ENCODE measurements at places on chromosomes 4 and X.

GRCh38 chrX:13235930-13236329, 83.9 kb downstream of the ATXN3L start:
- no peak for DNase-seq

- DNase-seq = no peak
Measured at GRCh38 chr4:184343502-184344177, 126.0 kb upstream of the ENPP6 start.

- DNase-seq = no peak
Measured at GRCh38 chrX:63658920-63659319, 126.1 kb downstream of the ARHGEF9 start.

DNA sequence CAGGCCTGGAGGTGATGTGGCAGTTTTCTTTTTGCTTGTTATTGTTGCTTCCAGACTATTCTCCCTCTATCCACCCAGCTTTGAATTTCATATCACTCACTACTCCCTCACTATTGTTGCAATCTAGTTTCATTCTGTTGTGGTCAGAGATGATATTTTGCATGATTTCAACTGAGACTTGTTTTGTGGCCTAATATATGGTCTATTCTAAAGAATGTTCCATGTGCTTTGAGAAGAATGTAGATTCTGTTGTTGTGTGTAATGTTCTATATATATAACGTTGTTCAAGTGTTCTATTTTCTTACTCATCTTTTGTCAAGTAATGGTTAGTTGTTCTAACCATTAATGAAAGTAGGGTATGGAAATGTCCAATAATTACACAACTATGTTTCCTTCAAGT, 59.0 kb downstream of the THOC2 start:
- no peak for DNase-seq

GRCh38 chr4:48228949-48229348, 40.7 kb downstream of the TEC start:
- no peak for DNase-seq

DNA sequence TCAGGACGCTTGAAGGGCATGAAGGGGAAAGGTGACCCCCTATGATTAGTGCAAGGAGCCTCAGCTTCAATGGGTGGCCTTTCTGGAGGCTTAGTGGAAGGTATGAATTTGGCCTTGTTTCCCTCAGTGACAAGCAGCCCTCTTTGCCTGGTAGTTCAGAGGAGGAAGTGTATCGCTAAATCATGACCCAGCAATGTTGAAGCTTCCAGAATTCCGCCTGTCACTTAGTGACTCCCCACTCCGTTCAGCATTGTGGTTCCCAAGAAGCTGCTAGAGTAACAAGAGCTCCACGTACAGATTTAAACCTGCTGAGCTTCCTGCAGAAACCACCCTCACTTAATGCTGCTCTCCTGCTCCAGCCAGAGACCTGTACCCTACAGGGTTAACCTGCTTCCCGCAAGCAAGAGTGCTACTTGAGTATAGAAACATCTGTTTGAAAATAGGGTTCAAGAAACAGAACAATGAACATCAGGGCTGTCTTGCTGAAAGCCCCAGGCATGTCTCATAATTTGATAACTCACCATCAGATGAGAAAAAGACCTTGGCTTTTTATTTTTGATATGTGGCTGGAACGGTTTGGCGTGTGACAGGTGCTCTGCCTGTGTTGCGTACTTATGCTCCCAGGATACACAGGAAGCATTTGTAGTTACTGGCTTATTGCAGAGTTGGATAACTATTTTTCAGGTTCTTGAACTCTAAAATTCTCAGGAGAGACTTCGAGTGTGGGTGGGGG, 105.2 kb downstream of the UCHL1 start:
- DNase-seq = no peak

DNA sequence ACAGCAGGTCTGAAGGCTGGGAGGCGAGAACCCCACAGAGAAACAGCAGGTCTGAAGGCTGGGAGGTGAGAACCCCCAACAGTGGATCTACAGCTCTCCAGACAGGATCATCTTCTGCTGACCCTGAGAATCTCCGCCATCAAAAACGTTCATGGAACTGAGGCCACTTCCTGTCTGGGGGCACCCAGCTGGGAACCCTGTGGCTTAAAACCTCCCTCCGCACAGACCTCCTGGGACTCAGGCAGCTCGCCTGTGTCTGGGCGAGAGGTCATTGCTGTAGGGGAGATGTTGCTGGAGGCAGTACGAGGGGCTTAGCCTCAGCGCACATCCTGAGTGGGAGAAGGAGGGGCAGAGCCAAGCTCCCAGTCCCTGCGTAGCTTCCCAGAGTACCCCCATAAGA, 15.1 kb upstream of the CLDN24 start:
- no peak for DNase-seq

DNA sequence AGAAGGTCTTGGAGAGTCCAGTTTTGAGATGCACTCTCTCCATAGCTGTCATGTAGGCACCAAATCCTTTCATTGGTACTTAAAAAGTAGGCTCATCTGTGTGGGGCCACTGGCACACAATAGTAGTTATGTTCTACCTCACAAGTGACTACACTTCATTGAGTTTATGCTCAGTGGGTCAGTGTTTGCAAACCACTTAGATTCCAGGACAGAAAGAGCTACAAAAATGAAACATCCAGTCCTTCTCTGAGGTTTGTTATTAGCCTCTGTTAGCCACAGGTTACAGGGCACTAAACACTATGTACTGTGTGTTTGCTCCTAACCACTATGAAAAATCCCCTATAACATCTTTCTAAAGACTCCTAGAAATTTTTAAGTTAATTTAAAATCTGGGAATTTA, 13.8 kb downstream of the RAB28 start:
- no peak for DNase-seq

GRCh38 chr4:5999356-5999755, 18.9 kb downstream of the C4orf50 start:
- DNase-seq = no peak

- DNase-seq = no peak
Measured at GRCh38 chr4:67522851-67523671, 22.2 kb downstream of the CENPC start.

GRCh38 chr4:80387390-80388283, 52.1 kb downstream of the CFAP299 start:
- DNase-seq = no peak

DNA sequence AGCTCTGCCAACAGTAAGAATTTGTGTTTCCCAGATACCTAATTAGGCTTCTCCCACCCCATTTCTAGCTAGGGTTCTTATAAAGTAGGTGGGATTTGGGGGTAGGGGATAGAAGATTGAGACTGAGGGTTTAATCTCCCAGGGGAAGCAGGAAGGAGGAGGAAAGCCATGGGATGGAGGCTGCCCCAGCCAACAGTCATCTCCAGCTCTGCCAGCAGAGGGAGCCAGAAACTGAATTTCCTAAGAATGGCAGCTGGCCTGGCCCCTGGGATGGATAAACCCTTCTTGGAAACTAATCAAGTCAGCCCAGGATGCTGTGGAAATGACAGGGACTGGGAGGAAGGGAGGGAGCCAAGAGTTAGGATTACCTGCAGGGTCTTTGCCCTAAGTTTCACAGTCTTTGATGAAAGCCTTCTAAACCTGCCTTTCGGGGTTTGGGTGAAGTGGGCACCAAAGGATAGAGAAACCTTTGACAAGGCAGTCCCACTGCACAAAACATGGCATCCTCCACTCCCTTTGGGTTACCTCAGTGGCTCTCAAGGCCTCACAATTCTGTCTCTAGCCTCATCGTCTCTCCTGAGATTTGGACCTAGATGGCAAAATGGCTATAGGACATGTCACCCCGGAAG, 6.7 kb upstream of the ERCC6L start:
- DNase-seq = no peak

DNA sequence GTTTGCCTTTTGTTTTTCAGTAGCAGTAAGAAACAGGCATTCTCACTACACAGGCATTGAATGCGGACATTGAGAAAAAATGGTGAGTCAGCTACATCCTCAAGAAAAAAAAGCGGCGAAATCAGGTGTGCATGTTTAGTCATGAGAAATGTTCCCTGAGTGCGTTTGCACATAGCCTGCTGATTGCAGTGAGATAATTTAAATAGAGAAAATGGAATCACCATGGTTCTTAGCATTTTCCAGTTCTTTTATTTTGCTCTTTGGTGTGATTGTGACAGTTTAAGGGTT, 54.1 kb upstream of the CLDN34 start:
- DNase-seq = no peak

- DNase-seq = no peak
Measured at GRCh38 chr4:11494232-11494631, 65.5 kb upstream of the HS3ST1 start.

- DNase-seq = no peak
Measured at GRCh38 chrX:40660381-40660780, 13.0 kb upstream of the CXorf38 start.

- DNase-seq = no peak
Measured at GRCh38 chrX:123603491-123603890, 129.4 kb downstream of the THOC2 start.

DNA sequence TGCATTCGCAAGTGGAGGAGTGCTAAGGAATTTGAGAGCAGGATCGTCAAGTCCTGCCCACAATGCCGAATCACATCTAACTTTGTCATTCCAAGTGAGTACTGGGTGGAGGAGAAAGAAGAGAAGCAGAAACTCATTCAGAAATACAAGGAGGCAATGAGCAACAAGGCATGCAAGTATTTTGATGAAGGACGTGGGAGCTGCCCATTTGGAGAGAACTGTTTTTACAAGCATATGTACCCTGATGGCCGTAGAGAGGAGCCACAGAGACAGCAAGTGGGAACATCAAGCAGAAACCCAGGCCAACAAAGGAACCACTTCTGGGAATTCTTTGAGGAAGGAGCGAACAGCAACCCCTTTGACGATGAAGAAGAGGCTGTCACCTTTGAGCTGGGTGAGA, 100.2 kb upstream of the MED14 start:
- no peak for DNase-seq

- DNase-seq = no peak
Measured at GRCh38 chrX:118225711-118226428, 109.3 kb upstream of the KLHL13 start.

GRCh38 chr4:25753239-25753638, 97.6 kb downstream of the SLC34A2 start:
- DNase-seq = no peak

- no peak for DNase-seq
Measured at GRCh38 chr4:169246957-169247396, 23.8 kb downstream of the SH3RF1 start.

DNA sequence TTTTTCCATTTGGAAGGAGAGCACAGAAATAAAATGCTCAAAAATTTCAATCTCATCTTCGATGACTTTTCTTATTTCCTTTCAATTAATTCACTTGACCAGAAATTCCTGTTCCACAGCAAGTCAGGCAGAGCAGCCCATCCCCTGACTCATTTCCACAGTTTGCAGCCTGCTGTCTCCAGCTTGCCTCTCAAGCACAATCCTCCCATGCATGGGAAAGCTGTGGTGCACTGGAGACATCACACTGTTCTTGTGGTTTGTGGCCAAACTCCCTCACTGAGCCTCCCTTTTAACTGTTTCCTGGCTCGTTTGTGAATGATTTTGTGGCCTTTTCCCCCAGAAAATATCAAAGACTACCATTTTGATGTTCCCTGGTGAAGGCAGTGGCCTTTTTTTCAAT, 114.0 kb upstream of the ENPEP start:
- DNase-seq = no peak

GRCh38 chr4:7721984-7722551, 217.6 kb downstream of the AFAP1 start:
- no peak for DNase-seq

DNA sequence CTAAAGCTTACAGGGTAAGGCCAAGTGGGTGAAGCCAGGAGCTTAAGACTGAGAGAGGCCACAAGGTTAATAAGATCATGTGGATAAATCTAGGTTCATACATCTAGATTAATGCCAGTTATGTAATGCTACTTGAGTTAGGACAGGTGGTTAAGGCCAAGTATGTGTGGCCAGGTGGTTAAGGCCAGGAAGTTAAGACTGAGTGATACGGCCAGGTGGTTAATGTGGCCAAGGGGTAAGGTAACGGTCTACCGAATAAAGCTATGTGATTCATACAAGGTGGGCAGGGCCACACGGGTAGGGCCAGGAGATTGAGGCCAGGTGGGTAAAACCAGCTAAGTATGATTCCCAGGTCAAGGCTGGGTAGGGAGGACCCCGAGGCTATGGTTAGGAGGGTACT, 223.0 kb downstream of the TACR3 start:
- DNase-seq = no peak

DNA sequence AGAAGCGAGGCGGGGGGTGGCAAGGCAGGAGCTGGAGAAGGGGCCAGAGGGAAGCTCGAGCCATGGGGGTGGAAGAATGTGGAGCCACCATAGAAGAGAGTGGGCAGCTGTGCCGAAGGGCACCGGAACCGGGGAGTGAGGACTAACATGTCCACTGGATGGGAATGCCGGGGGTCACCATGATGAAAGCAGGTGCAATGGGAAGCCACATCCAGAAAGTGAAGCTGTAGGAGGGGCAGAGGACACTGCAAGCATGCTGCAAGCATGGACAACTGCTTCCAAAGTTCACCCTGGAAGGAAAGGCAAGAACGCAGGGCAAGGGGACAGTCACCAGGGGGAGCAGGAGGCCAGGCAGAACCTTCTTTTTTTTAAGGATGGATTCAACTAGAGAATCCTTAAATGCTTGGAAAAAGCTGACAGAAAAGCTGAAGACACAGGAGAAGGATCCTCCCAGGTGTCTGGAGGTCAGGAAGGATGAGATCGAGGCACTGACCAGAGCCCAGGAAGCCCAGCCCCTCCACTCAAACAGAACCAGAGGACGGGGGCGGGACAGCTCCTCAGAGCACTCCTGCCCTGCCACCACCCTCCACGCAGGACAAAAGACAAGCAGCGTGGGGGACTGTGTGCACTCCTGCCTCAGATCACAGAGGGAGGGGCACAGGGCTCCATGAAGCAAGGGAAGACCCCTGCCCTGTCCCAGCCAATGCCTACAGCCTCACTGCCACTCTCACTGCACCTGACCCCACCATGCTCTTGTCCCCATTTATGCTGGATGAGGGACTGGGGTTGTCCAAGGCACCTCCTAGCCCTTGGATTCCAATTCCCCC, 169.2 kb downstream of the AFAP1 start:
- no peak for DNase-seq

- DNase-seq = no peak
Measured at GRCh38 chr4:176875446-176875930, 82.8 kb upstream of the VEGFC start.

DNA sequence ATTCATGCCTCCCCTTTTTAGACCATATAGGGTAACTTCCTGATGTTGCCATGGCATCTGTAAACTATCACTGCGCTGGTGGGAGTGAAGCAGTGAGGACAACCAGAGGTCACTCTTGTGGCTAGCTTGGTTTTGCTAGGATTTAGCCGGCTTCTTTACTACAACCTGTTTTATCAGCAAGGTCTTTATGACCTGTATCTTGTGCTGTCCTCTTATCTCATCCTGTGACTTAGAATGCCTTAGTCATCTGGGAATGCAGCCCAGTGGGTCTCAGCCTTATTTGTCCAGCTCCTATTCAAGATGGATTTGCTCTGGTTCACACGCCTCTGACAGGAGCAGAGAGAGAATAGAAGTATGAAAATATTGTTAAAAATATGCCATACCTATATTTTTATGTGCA, 355.7 kb downstream of the ADGRL3 start:
- DNase-seq = no peak

DNA sequence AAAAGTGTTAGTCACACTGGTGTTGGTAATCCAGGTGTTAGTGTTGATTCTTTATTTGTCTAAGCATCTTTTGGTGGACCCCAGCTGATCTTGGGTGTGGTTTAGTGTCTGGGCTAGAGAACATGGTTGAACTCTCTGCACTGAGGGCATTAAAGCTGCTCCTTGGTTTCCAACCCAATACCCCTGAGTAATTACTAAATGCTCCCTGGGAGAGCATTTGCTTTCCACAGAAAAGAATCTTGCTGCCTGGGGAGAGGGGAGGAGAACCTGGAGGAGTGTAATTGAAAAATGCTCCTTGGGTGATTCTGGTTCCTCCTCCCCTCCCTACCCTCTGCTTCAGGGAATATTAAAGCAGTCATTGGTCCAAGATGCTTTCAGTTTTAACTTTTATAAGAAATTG, 3.1 kb downstream of the GUCY1B1 start:
- no peak for DNase-seq
